ENCODE measurements at places on chromosomes 1 and 21. TPM values are rescaled to one million over a fixed set of nuclear protein-coding genes. Genes with fewer than 3 reads are reported as not detected.
A peak's percentile ranks its signal among the peaks of the same experiment; 100 is the strongest.

- no peak overlapping the region for H3K4me3 ChIP-seq
- no peaks in the 10 kb centered on the region for H3K4me1 ChIP-seq
- no peak overlapping the region for H3K27ac ChIP-seq
- no peaks in the 10 kb centered on the region for H3K27me3 ChIP-seq
- H3K36me3 ChIP-seq = no peaks in the 10 kb centered on the region
Measured at GRCh38 chr1:221192055-221192454, 312.8 kb downstream of the HLX start.

DNA sequence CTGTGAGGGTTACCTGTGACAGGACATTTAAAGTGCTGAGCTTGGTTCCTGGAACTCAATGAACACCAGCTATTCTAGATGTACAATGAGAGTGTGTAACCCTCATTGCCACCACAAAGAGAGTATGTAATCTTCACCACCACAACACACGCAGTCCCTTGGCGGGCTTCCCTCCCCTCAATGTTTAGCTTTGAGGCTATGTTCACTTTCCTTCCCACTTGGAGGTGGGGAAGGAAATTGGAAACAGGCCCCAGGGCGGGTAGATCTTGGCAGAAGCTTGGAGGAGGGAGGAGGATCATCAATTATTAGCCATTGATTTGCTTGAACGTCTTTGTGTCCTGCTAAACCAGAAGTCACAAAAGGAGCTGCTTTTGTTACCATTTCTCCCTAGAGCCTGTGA lies 8.3 kb upstream of the COL16A1 start:
- H3K27ac ChIP-seq = peak overlapping the region; percentile 9
- H3K4me3 ChIP-seq = no peak overlapping the region
- DNase-seq = no peak
- H3K27me3 ChIP-seq = no peaks in the 10 kb centered on the region
- no peaks in the 10 kb centered on the region for H3K36me3 ChIP-seq
- peaks cover 20% of the 10 kb centered on the region for H3K4me1 ChIP-seq

- H3K27me3 ChIP-seq = no peaks in the 10 kb centered on the region
- peak; percentile 95 for DNase-seq
- H3K4me3 ChIP-seq = peak within 1 kb of the TSS; percentile 72
- H3K36me3 ChIP-seq = no peaks in the 10 kb centered on the region
Measured at GRCh38 chr1:160400223-160400645, at the start of gene VANGL2. TSS of gene VANGL2 (plus strand) at chr1:160400564. CDS start at chr1:160415838, 15,274 bp downstream.

DNA sequence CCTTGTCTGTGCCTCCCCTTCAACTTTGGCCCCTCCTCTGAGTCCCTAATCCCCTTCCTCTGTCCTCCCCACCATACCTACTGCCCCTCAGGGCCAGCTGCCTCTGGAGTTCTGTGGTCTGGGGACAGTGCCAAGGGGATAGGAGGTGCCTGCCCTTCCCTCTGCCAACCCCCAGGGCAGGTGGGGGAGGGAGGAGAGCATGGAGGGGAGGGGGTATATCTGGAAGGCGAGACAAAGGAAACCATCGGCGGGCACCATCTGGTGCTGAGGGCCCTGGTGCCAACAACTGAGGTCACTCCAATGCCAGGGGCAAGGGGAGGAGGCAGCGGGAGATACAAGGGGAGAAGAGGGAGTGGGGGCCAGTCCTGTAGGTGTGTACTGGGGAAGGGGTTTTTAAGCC lies 9.6 kb downstream of the RAB25 start:
- H3K36me3 ChIP-seq = no peaks in the 10 kb centered on the region
- peaks cover 3% of the 10 kb centered on the region for H3K4me1 ChIP-seq
- H3K27ac ChIP-seq = no peak overlapping the region

DNA sequence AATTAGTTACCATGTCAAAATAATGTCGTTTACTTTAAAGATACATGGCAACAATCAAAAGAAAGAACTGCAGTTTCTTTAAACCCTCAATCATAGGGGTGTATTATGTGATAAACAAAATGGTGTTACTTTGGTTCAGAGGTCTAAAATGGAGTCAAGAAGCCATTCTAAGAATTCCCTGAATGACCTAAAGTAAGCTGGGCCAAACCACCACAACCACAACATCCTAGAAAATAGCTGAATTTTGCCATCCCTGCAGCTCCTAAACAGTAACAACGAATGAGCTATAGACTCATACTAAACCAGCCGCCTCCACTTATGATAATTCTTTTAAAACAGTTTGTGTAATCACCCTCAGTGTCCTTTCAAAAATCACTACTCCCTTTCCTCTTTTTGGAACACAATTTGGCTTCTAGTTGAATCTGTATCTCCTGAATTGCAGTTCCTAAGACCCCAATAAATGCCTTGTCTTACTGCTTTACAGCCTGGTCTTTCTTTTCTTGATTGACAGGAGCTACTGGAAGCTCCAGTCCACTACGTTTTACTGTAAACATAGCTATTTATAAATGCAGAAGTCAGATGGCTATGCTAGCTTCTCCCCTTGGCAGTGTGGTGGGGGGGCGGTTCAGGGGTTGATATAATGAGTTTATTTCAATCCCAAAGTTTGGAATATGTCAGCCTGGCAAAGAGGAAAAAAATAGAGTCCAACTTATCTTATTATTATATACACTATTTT lies 84.3 kb downstream of the PLPPR4 start:
- no peak overlapping the region for H3K27ac ChIP-seq
- H3K27me3 ChIP-seq = no peaks in the 10 kb centered on the region
- no peak for DNase-seq
- no peak overlapping the region for H3K4me3 ChIP-seq
- H3K4me1 ChIP-seq = no peaks in the 10 kb centered on the region
- H3K36me3 ChIP-seq = no peaks in the 10 kb centered on the region

DNA sequence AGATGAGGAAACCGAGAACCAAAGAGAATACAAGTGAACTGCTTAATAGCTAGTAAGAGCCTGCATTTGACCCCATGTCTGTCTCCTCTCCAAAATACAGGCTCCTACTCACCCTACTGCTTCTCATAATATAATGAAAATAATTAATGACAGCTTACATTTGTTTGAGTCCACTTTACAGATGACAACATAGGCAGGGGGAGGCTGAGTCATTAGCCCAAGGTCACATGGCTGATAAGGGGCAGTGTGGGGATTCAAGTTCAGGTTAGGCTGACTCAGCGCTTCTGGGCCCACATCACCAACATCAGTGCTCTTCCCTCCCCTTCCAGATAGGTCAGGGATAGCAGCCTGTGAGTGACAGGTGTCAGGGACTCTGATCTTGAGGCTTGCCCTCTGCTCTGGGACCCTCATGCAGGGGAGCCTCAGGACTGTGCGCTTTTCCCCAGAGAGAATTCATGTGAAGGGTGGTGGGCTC lies 16.2 kb downstream of the AZIN2 start:
- DNase-seq = no peak
- H3K4me3 ChIP-seq = no peak overlapping the region
- H3K4me1 ChIP-seq = peaks cover 3% of the 10 kb centered on the region
- no peaks in the 10 kb centered on the region for H3K27me3 ChIP-seq
- no peak overlapping the region for H3K27ac ChIP-seq
- no peaks in the 10 kb centered on the region for H3K36me3 ChIP-seq

RPTN gene
- not detected for total RNA-seq

CCDC181 gene
- total RNA-seq = 6.9 TPM

Measured in upper lobe of left lung (tissue), 6 donors.